NCI-H1417 treated with DMSO at 0.1 percent for 48 hours (cell line): ENCODE measurements at places on chromosomes 7 and 10.

GRCh38 chr10:3068968-3069737 is 1.8 kb downstream of the PFKP start:
- no peak for DNase-seq

DNA sequence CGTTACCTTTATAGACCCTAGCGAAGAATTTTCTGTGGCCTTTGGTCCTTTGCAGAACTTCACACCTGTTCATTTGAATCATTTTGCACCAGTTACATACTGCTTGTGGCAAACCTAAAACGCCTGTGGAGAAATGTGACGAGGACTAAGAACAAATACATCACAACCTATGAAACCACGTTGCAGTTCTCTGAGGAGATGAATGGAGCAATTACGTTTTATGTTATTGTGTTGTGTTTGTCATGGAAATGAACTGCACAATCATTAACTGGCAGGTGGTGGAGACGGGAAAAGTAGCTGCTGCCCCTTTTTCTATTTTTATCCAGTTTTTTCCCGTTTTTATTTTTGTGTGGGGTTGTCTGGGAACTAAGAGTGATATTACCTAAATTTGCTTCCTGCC is 505.5 kb downstream of the SDK1 start:
- DNase-seq: no peak

DNA sequence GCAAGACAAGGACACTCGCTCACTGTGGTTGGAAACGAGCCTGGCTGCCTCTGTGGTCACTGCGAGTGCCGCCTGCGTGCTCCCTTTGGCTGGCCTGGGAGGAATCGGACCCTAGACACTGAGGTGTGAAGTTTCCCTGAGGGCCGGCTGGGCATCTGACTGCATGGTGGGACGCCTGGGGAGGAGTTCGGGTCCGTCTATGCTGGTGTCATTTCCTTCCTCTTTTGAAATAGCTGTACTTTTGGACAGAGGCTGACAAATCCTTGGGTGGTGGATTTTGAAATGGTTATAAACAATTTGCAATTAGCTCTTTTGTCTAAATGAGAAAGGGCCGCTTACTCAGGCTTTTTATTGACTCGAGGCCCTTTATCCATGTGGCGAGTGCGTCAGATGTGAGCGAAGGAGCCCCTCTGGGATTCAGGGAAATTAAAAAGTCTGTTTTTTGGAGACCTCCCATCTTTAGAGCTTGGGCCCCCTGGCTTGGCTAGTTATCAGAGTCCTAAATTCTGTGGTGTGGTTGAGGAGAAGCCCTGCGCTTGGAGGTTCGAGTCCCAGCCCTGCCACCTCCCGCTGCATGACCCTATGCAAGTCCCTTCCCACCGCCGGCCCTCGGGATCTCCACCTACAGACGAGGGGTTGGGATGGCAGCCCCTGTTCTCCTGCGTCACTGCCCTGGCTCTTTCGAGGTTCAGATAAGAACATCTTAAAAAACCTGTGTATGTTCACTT is 147.1 kb downstream of the RGS10 start:
- no peak for DNase-seq

GRCh38 chr7:49398746-49399145 is 374.7 kb upstream of the VWC2 start:
- no peak for DNase-seq

GRCh38 chr7:100779359-100779758 is 46.0 kb downstream of the ZAN start:
- DNase-seq: no peak

DNA sequence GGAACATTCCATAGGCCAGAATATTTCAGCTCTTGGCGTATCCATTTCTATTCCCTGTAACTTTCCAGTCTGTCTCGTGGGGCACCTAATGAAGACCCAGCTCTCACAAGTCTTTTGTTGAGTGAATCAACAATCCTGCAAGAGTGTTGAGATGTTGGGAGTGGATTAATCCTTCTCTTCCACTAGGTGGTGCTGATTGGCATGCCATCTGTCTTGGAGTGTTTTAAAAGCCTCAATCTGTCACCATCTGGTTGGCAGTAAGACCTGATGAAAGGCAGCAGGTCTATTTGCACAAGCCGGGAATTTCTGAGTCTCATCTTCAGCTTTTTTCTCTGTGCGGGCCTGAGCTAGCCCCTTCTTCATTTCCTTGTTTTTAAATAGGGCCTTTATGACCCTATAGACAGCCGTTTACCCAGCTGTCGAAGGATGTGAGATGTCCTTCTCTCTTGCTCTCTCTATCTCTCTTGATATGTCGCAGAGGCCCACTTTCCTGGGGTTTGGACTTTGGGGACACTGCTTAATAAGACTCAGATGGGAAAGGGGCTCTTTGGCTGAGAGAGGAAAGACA is 180.5 kb downstream of the ZNF365 start:
- DNase-seq: no peak

- no peak for DNase-seq
These were observed 26.7 kb downstream of the CCSER2 start for GRCh38 chr10:84355106-84355505.

- DNase-seq: no peak
These were observed 3.9 kb downstream of the ADD3 start for GRCh38 chr10:110011681-110012080.

DNA sequence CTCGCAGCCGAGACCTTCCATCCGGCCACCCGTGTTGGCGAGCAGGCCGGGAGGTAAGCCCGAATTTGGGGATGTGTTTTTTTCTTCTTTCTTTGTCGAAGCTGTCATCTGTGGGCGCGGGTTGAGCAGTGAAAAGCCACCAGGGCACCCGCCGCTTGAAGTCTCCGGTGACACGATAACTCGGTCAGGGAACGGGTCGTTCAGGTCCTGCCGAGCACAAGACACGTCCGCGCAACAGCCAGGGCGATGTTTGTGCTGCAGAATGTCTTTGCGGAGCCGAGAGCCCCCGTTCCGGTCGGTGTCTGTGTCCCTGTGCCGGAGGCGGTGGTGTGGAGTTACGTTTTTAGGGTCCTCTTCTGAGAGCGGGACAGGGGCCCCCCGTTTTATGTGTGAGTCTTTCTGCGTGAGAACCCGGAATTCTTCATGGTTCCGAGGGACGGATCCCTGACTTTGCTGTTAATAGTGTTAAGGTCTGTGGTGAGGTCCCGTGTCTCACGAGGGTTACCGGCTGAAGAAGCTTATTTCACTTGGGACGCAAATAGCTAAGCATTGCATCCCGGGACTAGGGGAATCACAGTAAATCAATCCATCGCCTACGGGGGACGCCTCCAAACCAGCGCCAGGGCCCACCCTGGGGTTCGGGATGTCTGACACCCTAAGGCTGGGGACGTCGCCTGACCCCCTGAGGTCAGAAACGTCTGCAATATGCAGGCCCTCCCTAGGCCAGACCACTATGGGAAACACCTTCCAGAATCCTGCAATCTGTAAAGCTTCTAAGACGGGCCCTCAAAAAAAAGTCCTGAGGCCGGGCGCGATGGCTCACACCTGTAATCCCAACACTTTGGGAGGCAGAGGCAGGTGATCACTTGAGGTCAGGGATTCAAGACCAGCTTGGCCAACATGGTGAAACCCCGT is 99.5 kb downstream of the ELFN1 start:
- no peak for DNase-seq

DNA sequence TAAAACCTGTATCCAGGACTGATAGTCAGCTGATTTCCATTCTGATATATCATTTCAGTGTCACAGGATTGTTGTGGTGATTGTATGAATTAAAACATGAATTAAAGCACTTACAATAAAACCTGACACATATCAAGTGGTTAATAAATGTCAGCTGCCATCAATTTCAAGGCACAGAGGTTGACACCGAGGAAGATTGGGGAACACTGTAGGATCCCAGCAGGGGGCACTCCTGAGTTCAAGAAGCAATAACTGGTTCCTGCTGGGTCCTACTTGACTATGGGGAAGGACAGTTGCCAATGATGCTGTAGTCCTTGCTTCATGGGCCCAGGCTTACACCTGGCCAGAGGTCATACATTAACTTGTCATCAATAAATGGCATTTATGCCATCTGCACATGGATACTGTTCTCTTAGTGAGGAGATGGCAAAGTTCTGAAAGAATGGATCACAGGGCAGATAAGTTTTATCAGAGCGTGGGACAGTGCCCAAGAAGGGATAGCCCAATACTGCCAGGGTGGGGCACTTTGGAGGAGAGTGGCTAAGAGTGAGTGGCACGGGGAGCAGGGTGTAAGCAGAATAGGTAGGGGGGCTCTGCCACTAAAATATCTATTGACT is 24.1 kb downstream of the FZD1 start:
- no peak for DNase-seq

DNA sequence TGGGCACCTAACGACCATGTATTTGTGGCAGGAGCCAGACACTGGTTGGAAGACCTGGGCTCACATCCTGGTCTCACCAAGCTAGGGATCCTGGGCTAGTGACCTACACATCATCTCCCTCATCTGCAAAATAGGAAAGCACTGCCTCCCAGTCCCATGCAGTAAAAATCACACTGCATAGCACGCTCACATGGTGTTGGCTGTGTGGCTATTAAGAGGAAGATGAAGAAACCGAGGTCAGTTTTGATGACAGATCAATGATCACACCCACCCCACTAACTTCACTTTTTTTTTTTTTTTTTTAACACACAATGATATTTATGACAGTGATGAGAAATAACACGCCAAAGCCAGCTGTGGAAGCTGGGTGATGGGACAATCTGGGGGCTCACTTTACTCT is 146.5 kb downstream of the RNF216 start:
- no peak for DNase-seq

GRCh38 chr7:25967278-25968204 is 184.5 kb upstream of the NFE2L3 start:
- no peak for DNase-seq

GRCh38 chr7:151240536-151240935 is 8.0 kb downstream of the SMARCD3 start:
- DNase-seq: no peak

DNA sequence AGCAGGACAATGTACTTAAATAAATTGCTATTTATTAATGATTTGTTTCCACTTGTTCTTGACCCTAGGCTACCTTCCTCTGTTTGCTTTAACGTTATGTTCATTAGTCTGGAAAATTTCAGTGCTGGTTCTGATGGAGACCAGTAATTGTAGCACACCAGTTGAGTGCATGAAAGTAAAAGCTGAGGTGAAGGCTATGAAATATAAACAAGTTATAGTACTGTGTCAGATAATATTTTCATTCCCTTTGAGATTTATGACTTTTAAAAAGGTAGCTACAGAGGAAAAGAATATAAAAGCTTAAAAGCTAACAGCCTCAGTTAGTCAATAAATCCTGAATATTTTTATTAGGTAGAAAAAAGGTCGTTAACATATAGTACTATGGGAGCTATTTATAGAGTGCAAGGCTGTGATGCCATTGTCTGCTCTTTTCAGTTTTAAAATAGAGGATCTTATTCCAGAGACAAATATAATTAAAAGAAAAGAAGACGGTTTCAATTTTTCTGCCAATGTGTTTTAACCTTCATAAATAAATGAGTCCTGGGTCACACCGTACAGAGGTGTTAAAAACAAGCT is 351.8 kb upstream of the ETV1 start:
- peak; percentile 86 for DNase-seq

- no peak for DNase-seq
These were observed 261.0 kb upstream of the MKLN1 start for GRCh38 chr7:131066635-131067034.

- no peak for DNase-seq
These were observed 88.3 kb downstream of the BAMBI start for GRCh38 chr10:28765641-28766040.

DNA sequence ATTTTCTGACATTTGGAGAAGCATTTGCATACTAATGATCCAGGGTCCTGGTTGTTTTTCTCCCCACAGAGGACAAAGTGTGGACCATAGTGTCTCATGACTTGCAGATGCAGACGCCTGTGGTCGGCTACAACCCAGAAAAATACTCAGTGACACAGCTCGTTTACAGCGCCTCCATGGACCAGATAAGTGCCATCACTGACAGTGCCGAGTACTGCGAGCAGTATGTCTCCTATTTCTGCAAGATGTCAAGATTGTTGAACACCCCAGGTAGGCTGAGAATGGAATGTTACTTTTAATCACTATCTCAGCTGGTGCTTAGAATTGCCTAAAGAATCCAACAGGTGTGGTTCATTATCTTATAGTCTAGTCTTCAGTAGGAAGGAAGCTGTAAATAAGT is 951.5 kb upstream of the C7orf33 start:
- no peak for DNase-seq

DNA sequence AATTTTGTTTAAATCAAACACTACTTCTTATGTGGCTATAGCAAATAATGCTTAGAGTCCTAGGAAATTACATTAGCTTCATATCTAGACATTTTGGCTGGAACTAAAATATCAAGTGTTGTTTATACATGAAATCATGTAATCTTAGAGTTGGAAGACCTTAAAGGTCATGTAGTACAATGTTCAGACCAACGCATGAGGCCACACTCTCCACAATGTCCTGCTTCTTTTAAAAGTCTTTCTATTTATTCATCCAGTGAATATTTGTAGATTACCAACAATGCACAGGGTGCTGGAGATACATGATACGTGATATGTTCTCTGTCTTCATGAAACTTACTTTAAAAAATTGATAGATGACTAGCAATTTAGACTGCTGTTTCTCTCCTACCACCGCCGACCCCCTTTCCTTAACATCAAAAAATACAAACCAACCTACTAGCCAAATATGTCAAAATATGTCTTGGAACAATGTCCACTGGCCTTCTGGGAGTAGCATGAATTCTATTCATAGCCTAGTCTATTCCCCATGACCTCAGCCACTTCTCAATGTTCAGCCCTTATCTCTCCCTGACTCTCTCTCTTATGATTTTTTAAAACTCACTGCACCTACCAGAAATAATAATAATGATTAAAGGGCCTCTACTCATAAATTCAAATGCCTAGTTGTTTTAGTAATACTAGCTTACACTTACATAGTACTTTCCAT is 59.5 kb upstream of the CAV2 start:
- DNase-seq: no peak

DNA sequence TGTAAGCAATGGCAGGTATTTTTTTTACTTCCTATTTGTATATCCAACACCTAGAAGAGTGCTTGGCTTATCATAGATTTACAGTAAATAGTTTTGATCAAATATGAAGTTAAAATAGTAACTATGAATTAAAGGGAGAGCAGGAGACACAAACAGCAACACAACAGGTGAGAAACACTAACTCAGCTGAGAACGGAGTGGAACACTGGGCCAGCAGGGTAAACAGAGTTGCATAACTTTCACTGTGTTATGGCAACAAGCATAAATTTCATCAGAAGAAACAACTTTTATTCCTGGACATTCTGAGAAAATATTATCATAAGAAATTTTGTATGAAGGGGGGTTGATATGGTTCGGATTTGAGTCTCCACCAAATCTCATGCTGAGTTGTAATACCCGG is 52.2 kb upstream of the SMIM30 start:
- DNase-seq: no peak

DNA sequence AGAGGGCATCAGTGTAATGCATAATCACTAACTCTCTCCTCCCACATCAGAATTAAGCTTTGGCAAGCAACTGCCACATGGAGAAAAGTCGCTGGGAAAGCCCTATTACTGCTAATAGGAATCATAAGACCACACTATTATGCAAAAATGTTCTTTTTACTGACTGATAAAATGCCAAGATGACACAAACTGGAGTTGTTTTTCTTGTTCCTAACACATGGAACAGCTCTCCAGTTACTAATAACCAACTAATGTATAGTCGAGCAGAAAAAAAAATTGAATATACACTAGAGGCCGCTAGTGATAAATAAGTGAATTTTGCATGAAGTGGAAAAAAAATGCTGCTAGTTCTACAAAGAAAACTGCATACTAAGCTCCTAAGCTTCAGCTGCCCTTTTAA is 165.6 kb downstream of the TPK1 start:
- no peak for DNase-seq
